Right lung (tissue), 10 donors: ENCODE measurements at places on chromosomes 11 and 22. TPM values are rescaled to one million over a fixed set of nuclear protein-coding genes. Genes with fewer than 3 reads are reported as not detected.

DNA sequence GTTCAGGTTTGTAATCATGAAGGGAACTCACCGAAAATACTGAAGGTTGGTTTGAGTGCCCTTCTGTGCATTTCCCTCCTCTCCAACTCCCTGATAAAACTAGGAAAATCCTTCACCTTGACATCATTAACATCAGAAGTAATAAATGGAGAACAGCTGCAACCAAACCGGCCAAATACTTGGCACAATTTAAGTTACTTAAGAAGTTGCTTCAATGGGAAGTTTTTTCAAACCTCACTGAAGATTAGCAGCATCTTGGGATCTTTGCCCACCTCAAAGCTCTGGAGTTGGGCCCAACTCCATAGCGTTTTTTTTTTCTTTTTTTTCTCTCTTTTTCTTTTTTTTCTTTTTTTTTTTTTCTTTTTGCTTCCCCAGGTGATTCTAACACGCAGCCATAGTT, 784.8 kb downstream of the KCNA4 start:
- no peak for DNase-seq

GRCh38 chr11:70655816-70656215, 257.5 kb downstream of the CTTN start:
- no peak for DNase-seq

The SHANK3 gene
- 35.7 TPM for polyA plus RNA-seq

The OR5A1 gene
- polyA plus RNA-seq, result 0.04 TPM
